Stomach (tissue), 19 donors: ENCODE measurements at places on chromosomes 16 and 17. TPM values are rescaled to one million over a fixed set of nuclear protein-coding genes. Genes with fewer than 3 reads are reported as not detected.

DNA sequence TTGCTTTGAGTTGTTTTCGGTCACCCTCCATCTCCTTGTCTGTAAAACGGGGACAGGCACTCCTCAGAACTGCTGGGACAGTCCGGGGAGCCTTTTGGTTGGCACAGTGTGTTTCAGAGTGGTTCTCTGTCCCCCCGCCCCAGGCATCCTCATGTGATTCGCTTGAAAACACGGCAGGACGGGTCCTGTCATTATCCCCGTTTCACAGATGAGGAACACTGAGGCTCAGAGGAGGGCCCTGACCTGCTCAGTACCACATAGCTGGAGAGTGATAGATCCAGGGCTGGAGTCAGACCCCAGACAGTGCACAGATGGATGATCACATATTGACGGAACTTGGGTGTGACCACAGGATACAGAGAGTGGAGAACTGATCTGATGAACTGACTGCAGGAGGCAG is 13.5 kb upstream of the ADGRG1 start:
- no peaks in the 10 kb centered on the region for H3K27me3 ChIP-seq
- no peak overlapping the region for H3K27ac ChIP-seq
- DNase-seq: peak; percentile 21

Gene GPR142
- total RNA-seq: not detected

Gene VAT1L
- total RNA-seq: 5.1 TPM

- H3K27ac ChIP-seq: no peak overlapping the region
- H3K4me1 ChIP-seq: peaks cover 15% of the 10 kb centered on the region
- H3K27me3 ChIP-seq: no peaks in the 10 kb centered on the region
- H3K36me3 ChIP-seq: no peaks in the 10 kb centered on the region
- no peak for DNase-seq
Observed at GRCh38 chr17:73588301-73588846, 55.9 kb downstream of the SDK2 start.

DNA sequence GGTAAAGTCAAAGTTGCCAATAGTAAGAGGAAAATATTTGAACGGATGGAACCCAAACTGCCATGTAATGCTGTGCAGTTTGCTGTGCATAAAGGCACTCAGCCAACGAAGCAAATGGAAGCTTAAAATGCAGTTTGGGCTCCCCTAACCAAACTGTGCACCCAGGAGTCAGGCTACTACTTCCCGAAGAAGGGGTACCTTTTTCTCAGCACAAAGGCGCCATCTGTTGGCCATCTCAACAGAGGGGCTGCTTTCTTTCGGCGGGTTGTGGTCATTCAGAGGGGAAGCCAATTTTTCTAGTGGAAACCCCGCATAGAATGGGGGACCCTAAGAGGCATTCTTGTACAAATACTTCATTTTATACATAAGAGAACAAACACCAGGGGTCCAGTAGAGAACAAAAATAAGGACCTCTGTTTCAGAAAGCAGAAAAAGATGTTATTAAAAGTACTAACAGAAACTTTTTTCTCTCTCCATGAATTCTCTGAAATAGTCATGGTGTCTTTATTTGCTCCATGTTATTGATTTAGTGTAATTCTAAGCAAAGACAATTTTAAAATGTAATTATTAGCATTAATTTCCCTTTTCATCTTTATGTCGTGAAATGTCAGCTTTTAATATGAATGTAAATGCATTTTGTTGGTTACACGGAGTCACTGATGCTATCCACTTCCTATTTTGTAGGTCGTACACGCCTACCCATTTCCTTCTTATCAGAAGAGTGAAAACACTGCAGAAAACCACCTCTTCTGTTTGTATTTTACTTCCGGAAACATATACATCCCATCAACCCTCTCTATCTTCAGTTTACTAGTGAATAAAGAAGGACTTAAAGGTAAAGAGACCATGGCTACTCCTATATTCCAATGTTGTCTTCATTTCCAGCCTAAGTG is 453.3 kb downstream of the KCNJ2 start:
- H3K27me3 ChIP-seq: no peaks in the 10 kb centered on the region
- H3K4me3 ChIP-seq: no peak overlapping the region
- peak; percentile 42 for DNase-seq
- H3K27ac ChIP-seq: no peak overlapping the region

Gene SPATA22
- total RNA-seq: not detected

Gene IRF8
- total RNA-seq: 14.0 TPM

GRCh38 chr17:39123627-39124026 is 27.8 kb downstream of the PLXDC1 start:
- H3K4me3 ChIP-seq: no peak overlapping the region
- no peak overlapping the region for H3K27ac ChIP-seq
- no peaks in the 10 kb centered on the region for H3K27me3 ChIP-seq
- H3K36me3 ChIP-seq: no peaks in the 10 kb centered on the region
- H3K4me1 ChIP-seq: no peaks in the 10 kb centered on the region
- no peak for DNase-seq

- H3K27me3 ChIP-seq: no peaks in the 10 kb centered on the region
- H3K4me3 ChIP-seq: no peak overlapping the region
- no peak overlapping the region for H3K27ac ChIP-seq
- peaks cover 23% of the 10 kb centered on the region for H3K4me1 ChIP-seq
- no peaks in the 10 kb centered on the region for H3K36me3 ChIP-seq
- peak; percentile 46 for DNase-seq
Observed at GRCh38 chr16:19375561-19376158, 42.0 kb upstream of the TMC5 start.

Gene DHRS7C
- not detected for total RNA-seq

Gene PNMT
- total RNA-seq: 2.9 TPM

Gene ARSG
- 3.2 TPM for total RNA-seq

DNA sequence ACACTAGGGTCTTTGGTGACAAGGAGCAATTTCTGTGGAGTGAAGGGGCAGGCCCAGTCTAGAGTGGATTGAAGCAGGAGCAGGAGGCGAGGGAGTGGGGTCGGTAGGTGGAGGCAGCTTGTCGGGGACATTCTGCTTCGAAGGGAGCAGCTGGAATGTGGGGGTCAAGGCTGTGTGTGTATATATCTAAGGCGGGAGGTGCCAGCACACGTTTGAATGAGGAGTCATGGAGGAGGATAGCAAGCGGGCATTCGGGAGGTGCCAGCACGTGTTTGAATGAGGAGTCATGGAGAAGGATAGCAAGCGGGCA is 17.7 kb downstream of the NT5M start:
- H3K27me3 ChIP-seq: no peaks in the 10 kb centered on the region
- no peak overlapping the region for H3K27ac ChIP-seq
- no peak overlapping the region for H3K4me3 ChIP-seq
- DNase-seq: peak; percentile 19
- no peaks in the 10 kb centered on the region for H3K4me1 ChIP-seq
- no peaks in the 10 kb centered on the region for H3K36me3 ChIP-seq

- H3K36me3 ChIP-seq: no peaks in the 10 kb centered on the region
- H3K27me3 ChIP-seq: no peaks in the 10 kb centered on the region
- no peak overlapping the region for H3K4me3 ChIP-seq
- no peak for DNase-seq
- H3K27ac ChIP-seq: no peak overlapping the region
Observed at GRCh38 chr17:76166906-76167305, 25.9 kb upstream of the FOXJ1 start.
